Renal cortex interstitium (tissue), 15 donors: ENCODE measurements at places on chromosomes 2 and 18.

DNA sequence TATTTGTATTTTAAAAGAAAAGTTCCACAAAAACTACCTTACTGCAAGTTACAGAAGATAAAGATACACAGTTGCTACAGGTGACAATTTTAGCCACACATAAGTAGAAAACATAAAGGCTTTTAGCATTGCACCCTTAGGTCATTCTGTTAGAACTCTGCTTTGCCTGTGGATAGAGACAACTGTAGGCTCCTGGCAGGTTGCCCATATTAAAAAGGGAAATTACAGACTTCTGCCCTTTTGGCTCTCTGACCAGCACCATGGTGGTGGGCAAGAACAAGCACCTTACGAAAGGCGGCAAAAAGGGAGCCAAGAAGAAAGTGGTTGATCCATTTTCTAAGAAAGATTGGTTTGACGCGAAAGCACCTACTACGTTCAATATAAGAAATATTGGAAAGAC lies 223.3 kb downstream of the MC4R start:
- DNase-seq = no peak

DNA sequence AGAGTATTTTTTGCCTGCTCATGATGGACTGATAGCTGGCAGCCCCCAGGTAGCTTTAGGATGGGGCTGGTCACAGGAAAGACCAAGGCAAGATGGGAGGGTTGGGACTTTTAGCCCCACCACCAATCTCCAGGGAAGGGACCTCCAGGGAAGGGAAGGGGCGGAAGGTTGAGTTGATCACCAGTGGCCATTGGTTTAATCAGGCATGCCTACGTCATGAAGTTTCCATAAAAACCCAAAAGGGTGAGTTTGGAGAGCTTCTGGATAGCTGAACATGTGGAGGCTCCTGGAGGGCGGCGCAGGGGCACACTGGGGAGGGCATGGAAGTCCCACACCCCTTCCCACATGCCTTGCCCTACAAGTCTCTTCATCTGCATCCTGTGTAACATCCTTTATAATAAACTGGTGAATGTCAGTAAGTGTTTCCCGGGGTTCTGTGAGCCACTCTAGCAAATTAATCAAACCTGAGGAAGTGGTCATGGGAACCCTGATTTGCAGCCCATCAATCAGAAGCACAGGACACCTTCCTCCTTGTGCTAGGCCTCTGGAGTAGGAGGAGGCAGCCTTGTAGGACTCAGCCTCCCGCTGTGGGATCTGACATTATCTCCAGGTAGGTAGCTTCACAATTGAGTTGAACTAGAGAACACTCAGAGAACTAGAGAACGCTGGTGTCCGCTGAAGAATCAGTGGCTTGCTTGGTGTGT lies 30.3 kb downstream of the RAB31 start:
- DNase-seq = no peak

- DNase-seq = no peak
Measured at GRCh38 chr2:21607572-21607971, 483.8 kb downstream of the TDRD15 start.

DNA sequence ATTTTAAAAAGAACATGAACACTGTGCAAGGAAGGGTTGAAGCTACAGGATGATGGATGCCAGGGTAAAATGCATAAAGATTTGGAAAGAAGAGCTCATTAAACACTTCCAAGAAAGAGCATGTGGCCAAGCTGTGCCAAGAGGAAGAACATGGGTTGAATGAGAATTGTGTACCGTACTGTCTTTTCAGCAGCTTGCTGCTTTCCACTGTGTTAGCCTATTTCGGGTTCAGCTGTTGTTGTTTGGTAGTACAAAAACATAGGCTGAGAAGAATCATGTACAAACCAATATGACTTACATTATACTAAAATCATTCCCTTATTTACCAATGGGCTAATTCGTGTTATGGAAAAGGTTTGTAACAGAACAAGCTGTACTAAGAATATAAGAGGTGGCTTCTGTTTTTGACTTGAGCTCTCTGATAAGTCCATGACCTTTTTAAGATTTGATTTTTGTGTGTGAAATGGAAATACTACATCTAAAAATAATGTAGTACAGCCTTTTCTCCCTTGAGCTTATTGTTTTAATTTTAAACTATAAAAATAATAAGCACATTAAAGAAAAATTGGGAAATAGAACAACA lies 188.3 kb upstream of the STON1 start:
- no peak for DNase-seq

DNA sequence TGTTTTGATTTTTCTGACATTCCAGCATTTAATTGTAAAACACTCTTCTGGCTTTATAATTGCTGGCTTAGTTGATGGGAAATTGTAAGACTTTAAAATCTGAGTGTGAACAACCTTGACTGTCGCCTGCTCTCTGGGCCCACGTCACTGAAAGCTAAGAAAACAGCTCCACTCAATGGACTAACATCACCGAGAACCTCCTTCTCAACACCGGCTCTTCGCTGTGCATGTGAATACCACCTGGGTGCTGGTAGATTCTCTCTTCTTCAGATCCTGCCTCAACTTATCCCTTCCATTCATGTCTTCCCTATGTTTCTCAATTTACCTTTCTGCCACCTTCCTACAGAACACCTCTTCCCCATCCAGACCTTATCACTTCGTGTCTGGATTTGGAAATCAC lies 523.1 kb upstream of the ID2 start:
- no peak for DNase-seq

DNA sequence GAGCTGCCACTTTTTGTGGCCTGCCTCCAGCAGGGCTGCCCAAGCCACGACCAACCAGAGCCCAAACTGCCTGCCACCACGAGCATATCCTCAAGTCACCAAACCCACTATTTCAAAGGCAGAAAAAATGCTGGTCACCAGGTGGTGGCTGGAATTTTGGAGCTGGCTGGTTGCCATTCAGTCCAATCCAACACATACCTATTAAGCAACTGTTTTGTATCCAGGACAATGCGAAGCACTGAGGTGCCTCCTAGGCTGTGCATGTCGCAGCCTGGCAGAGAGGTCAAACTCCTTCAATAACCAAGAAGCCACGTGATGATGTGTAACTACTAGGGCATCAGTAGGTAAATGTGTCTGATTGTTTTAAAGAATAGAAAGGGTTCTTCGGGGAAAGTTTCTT lies 108.3 kb upstream of the PPP1CB start:
- no peak for DNase-seq

- no peak for DNase-seq
Measured at GRCh38 chr2:219125225-219125885, 35.3 kb downstream of the NHEJ1 start.

GRCh38 chr2:120345608-120346007 lies 328 bp upstream of the INHBB start:
- no peak for DNase-seq

DNA sequence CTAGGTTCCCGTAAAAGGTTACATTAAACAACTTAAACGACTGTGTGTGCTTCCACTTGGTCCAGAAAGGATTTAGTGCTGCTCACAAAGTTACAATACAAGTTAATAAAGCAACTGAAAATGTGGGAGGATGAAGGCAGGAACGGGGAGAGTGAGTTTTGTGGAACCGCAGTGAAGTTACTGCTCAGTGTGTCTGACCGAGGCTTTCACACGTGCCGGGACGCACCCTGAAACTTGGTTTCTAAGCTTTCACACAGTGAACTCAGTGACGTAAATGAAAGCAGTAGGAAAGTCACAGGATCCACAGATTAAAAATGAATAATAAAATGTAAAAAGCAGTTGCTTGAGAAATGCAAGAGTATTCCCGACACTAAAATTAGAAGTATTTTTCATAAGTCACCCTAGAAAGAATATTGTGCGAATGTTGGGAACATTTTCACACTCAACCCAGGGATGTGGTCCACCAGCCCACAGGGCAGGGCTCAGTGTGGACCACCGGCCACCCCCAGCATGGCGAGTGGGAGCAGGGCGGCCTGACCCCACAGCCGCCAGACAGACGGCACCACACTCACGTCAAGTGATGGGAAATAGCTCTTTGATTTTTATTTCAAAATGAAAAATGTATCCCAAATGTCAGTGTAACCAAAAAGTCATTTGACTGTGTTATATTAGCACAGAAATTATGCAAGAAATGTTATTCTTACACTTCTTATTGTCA lies 32.6 kb upstream of the CHMP1B start:
- DNase-seq = no peak

DNA sequence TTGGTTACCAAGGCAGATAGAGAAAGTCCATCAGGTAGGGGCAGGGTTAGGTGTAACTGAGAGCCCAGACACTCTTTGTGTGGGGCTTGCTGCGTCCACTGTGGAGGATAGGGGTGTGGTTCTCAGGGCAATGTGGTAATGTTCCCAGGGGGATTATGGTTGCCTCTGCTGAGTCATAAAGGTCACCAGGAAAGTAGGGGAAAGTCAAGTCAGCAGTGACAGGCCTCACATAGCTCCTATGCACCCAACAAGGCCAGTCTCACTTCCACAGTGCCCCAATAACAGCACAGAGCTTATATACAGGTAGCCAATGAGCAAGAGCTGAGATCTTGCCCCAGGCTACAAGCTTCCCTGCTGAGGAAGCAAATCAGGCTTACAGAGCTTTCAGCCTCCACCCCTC lies 1438.0 kb upstream of the ZEB2 start:
- no peak for DNase-seq

DNA sequence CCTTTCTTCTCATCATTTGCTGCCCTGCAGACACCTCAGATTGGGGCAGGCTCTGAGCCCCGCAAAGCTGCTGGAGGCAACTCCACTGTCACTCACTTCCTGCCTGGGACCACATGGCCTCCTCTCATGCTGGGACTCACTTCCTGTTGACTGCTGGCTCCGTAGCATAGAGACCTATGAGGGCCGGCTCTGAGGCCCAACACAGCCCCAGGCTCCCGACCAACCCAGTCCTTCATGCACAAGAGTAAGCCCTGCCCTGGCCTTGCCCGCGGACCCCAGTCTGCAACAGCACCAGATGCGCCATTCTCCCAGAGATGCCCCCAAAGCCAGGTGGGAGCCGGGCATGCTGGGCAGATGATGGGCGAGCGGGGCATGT lies 55.7 kb downstream of the DNMT3A start:
- DNase-seq = no peak

DNA sequence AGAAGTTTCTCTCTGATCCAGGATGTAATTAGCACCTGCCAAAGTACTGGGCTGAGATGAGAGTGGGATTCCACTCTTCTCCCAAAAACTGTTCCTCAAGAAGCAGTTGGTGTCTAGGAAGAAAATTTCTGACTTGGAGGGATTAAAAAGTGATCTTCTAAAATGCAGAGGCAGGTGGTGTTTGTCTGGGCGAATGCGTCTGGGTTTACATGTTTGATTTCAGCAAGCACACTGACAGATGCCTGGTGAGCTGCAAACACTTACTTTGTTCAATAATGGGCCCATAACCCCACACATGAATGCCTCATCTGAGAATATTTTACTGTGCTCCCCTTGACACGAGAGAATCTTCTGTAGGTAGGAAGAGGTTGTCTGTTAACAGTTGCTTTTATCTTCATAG lies 24.3 kb upstream of the KCNF1 start:
- no peak for DNase-seq

GRCh38 chr2:233025706-233026105 lies 6.8 kb upstream of the NEU2 start:
- no peak for DNase-seq

DNA sequence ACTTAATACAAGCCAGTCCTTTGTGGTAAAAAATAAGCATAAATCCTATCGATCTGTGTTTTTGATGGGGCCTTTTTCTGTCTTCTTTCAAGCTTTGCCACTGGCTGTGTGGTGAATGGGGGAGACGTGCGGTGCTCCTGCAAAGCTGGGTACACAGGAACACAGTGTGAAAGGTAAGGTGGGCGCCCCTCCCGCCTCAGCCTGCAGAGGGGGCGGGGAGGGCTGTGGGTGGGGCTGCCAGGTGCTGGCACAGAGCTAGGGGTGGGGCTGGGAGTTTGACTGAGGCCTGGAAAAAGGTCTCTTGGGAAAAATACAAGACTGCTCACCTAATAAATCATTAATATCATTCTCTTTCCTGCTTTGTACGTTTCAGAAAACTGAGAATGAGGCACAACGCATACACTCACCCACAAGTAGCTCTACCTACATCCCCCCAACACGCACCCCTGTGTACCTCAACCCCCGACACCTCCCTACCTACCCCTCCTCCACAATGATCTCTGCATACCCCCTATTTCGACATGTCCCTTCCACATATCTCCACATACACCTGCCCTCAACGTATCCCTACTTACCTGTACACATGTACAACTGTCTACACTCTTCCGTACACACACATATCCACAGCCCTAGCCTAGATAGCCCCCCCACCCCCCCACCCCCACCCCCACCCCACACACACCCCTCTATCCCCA lies 129.7 kb upstream of the TTC39C start:
- DNase-seq = no peak
